ENCODE measurements at places on chromosomes 12 and 14. TPM values are rescaled to one million over a fixed set of nuclear protein-coding genes. Genes with fewer than 3 reads are reported as not detected.
A peak's percentile ranks its signal among the peaks of the same experiment; 100 is the strongest.

- DNase-seq, result no peak
These were observed 60.4 kb upstream of the METAP2 start for GRCh38 chr12:95413576-95413975.

DNA sequence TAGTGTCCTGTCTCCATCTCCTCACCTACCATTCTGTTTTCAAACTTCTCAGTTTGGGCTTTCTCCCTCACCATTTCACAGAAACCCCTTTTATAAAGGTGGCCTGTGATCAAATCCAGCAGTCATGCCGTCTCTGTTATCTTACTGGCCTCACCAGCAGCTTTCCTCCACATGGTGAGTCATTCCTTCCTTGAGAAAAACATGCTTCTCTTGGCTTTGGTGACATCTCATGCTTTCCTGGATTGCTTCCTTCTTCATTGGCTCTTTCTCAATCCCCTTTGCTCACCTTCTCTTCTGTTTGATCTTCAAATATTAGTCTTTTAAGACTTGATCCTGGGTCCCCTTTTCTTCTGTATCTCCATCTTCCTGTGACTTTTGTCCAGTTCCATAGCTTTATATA, 164.9 kb downstream of the ANO4 start:
- DNase-seq, result no peak

GRCh38 chr12:48525332-48525731, at the start of gene OR8S1:
Gene OR8S1 (plus strand): TSS chr12:48525632. CDS start chr12:48525632, 0 bp downstream.
- DNase-seq, result no peak

DNA sequence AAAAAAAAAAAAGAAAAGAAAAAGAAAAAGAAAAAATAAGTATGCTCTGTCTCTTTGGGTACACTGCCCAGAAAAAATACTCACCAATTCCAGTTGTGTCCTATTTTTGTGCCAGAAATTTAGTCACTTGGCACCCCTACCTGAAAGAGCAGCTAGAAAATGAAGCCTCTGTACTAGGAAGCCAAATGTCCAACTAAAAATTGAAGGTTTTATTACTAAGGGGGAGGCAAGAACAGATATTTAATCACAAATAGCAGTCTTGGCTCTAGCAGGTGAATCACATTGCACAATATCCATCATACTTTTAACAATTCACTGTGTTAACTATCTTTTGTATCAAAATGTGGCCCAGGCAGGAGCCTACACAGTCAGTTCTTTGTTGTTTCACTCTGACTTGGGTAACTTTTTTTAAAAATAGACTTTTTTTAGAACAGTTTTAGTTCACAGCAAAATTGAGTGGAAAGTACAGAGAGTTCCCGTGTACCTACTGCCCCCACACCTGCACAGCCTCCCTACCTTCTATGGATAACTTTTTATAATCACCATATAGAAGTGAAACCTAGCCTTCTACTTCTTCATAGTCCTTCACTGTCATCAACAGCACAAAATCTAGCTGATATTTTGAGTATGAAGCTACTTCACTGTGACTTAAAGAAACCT, 87.1 kb upstream of the ATF7IP start:
- no peak for DNase-seq

- DNase-seq, result no peak
These were observed 129.6 kb upstream of the CDKN3 start for GRCh38 chr14:54267172-54267571.

DNA sequence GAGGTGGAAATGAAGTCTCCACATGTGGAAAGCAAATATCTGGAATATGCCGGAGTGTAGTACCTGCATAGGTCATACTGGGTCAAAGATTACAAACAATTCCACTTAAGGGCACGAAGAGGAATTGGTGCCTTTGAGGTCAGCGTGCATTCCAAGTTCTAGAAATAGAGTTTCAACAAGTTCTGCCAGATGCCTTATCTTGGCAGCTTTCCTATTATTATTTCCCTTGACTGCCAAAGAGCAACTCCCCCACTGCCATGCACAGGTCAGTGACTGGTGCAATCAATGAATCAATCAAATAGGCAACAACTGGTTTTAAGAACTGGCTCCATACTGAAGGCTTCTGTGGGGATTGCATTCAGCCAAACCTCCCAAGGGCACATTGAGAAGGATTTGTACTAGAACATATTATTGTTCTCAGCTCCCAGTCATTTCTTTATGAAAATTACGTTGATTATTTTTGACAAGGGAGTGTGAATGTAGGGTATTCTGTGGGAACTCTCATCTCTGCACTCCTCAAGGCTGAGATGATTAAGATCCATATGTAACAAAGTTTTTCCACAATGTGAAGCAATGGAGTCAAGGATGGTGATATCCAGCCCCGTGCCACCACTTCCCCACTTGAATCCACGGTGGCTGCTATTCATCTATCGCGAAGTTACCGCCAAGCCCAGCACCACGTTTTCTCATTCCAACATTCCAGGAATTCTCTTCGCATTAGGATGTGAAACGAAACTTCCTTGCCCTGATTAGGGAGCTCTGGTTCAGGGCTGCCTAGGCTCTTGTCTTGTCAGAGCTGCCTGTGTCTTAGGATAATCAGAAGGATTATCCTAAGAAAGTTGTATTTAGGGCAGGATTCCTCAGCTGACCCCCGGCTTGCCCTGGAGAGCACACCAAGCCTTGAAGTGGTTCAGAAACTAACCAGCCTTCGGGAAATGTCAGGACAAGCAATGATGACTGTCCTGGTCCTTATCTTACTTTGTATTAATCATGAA, 115.1 kb upstream of the PCED1B start:
- DNase-seq, result no peak

DNA sequence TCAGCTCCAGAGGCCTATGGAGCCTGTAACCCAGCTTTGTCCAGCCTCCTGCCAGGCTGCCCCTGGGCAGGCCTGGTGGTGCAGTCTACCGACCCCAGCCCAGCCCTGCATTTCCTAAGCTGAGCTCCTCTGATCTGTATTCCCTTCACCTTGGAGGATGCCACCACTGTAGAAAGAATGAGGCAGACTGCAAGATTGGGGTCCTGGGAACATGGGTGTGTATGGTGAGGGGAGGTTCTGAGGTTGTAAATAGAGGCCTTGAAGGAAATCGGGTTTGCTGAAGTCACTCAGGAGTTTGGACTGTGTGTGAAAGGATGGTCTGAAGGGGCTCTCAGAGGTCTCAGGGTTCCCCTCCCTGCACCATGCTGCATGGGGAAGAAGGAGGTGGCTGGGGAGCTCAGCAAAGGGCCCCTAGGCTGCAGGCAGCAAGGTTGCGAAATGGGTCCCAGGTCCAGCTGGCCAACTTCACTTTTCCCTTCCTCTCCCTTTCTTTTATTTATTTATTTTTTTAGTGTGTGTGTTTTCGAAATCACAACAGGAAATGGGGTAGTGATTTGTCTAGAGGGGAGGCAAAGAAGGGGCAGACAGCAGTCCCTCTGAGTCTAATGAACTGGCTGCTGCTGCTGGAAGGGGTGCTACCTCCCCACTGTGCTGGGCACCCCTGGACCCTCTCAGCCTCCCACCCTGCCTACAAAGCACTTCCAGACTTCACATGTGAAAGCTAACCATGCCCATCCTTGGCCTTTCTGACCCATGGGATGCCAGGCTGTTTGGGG, 1.2 kb upstream of the LRP1-AS start:
- no peak for DNase-seq

GRCh38 chr14:63852817-63853731, at the start of gene SYNE2:
Gene SYNE2 (plus strand): TSS chr14:63853004. CDS start chr14:63909149, 56,145 bp downstream.
- DNase-seq, result peak; percentile 93

GRCh38 chr14:74621556-74621955, 9.5 kb upstream of the LTBP2 start:
- no peak for DNase-seq

- no peak for DNase-seq
These were observed 107.0 kb downstream of the VRK1 start for GRCh38 chr14:96904201-96904600.

DNA sequence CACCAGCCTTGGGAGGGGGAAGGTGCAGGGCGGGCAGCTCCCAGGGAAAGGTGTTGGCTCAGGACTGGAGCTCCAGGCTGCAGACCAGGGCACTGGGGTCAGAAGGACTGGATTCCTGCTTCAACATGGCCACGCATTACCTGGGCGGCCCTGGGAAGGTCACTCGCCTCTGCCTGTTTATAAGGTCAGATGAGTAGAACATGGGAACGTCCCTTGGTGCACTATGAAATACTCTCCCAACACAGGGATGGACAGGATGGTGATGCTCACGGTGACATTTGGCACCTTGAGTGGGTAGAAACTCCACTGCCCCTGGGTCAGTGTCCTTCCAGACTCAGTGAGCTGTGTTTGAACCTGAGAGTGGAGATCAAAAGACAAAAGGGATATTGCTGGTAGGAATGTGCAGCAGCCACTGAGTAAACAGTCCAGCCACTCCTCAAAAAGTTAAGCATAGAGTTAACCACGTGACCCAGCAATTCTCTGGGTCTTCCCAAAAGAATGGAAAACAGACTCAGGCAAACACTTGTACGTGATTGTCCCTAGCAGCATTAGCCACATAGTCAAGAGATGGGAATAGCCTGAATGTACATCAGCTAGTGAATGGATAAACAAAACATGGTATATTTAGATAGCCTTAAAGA, 9.1 kb upstream of the BDKRB2 start:
- no peak for DNase-seq

GRCh38 chr12:56315249-56315621, 553 bp downstream of the CNPY2 start:
- peak; percentile 37 for DNase-seq

DNA sequence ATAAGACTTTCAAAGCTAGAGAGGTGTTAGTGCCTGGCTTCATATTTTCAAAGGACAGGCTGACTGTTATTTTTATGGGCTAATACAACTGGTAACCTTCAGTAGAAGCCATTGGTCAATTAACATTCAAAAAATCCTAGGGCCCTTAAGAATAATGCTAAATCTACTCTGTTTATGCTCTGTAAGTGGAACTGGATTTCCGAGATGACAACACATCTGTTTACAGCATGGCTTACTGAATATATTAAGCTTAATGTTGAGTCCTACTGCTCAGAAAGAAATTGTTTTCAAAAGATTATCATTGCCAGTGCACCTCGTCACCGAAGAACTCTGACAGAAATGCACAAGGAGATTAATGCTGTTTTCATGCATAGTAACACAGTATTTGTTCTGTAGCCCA, 239.9 kb downstream of the TMTC2 start:
- DNase-seq, result no peak

DNA sequence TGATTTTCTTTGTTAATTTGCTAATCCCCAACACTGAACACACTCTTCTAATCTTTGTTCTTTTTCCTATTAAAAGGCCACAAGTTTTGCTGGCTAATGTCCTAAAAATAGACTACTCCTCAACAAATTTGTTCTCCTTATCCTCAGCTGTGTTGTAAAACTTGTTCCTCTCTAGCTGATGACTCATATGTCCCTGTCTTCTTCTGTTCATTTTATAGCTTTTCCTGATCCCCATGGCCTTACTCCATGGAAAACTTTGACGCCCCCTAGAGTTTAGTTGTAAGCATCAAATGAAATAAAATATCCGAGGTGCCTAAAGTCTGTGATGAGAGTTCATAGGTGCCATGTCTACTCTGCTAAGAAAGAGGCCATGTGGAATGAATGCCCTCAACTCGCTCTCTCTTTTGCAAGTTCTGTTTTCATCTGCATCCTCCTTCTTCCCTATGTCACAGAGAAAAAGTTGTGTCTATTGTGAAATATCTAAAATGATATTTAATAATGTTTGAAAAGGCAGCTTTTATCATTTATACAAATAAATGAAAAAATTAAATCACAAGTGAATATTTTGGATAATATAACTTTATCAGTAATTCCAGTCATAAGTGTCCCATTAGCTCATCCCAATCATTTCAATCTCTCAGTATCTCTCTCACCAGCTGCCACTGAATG, 237.9 kb downstream of the IPO8 start:
- peak; percentile 14 for DNase-seq

DNA sequence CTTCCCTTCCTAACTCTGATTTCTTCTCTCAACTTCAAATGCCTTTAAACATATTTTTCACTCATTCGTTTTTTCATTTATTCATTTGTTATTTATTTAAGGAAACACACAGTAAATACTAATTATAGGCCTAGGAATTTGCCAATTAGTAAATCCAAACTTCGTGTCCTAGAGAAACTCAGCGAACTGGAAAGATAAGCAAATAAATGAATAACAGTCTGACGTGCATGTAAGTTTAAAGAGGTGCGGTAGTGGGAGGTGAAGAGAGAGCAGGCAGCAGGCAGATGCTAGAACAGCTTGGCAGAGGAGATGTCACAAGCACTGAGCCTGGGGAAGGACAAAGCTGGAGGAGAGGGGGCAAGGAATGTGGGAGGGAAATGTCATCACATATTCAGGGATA, 228.2 kb downstream of the DPY19L2 start:
- no peak for DNase-seq

GRCh38 chr14:72736308-72736707, 157.6 kb downstream of the DPF3 start:
- DNase-seq, result peak; percentile 71

DNA sequence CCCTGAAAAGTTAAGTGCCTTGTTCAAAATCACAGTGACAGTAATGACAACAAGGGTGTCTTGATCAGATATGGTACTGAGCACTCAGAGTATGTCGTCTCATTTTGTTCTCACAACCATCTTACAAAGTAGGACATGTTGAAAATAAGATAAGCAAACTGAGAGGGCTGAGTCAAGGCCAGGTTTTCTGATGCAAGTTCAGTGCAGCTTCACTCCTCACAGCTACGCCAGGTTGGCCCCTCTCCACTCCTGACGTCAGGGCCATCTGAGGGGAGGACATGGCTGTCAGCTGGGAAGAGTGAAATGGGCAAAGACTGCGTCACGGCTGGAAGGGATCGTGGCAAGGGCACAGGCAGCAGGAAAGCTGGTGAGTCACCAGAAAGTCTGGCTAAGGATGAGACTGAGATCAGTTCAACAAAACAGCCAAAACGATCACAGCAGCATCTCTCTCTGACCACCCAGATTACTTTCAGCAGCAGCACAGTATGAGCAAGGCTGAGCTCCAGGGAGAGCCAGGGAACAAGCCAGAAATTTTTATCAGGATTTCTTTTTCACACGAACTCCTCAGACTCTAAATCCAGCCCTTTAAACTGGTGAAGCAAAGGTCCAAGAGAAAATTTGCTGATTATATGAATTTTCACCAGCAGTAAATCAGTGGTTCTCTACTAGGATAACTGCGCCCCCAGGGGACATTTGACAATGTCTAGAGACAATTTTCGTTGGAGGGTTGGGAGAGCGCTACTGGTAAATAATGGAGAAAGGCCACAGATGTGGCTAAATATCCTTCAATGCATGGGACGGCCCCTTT, 297.9 kb upstream of the AMIGO2 start:
- no peak for DNase-seq

GRCh38 chr12:89126712-89127111, 225.6 kb downstream of the DUSP6 start:
- no peak for DNase-seq

DNA sequence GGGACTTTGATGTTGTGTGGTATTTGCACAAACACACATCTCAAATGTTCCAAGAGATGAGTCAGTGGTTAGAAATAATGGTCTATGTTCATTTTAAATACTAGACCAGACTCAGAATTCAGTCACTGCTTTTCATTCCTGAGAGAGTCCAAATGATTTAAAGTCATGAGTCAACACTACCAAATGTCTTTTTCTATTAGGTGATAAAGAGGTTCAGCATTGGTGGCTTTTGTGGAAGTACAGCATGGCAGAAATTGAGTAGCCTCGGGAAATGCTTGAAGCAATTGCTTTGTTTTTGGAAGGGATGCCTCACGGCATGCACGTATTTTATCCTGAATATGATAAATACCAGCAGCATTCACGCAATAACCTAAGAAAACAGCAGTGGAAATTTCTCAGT, 115.7 kb downstream of the DIO2 start:
- DNase-seq, result no peak

The PLEK2 gene
- polyA plus RNA-seq, result 0.11 TPM

The ASCL1 gene
- 0.28 TPM for polyA plus RNA-seq

The MUCL1 gene
- not detected for polyA plus RNA-seq

The ERBB3 gene
- 1.4 TPM for polyA plus RNA-seq

The TRAF3 gene
- 17.9 TPM for polyA plus RNA-seq

The CMKLR1 gene
- polyA plus RNA-seq, result 0.31 TPM

The RNASE2 gene
- not detected for polyA plus RNA-seq

The ADAMTS20 gene
- polyA plus RNA-seq, result not detected

The OR4Q2 gene
- polyA plus RNA-seq, result not detected
